ENCODE measurements at places on chromosomes 6 and 20. TPM values are rescaled to one million over a fixed set of nuclear protein-coding genes. Genes with fewer than 3 reads are reported as not detected.

Gene TNNC2
- not detected for total RNA-seq

Gene DLL1
- total RNA-seq = not detected

Gene C6orf58
- not detected for total RNA-seq

Gene CSTF1
- 56.0 TPM for total RNA-seq

Gene TRIM31
- total RNA-seq = not detected
